ENCODE measurements at places on chromosomes 6 and 20. TPM values are rescaled to one million over a fixed set of nuclear protein-coding genes. Genes with fewer than 3 reads are reported as not detected.

DNA sequence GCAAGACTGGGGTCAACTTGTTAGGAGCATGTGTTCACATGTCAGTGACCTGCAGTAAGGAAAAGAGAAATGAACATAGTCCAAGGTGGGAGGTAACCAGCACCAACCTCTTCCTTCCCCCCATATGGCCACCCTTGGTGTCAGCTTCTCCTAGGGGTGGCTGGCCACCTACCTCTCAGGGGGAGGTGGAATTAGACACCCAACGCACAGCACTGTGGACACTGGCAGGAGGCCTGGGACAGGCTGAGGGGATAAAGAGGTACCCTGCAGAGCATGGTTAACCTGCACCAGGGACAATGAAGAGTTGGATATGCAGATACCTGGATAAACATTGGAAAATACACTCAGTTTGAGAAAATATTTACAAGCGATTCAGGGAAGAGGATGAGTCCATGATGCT is 84.5 kb downstream of the IYD start:
- peak overlapping the region; percentile 39 for H3K27ac ChIP-seq
- no peak overlapping the region for H3K4me3 ChIP-seq
- DNase-seq: no peak
- peaks cover 6% of the 10 kb centered on the region for H3K4me1 ChIP-seq

- no peak overlapping the region for H3K27ac ChIP-seq
- peaks cover 7% of the 10 kb centered on the region for H3K4me1 ChIP-seq
- H3K36me3 ChIP-seq: no peaks in the 10 kb centered on the region
- no peaks in the 10 kb centered on the region for H3K27me3 ChIP-seq
- DNase-seq: no peak
These were observed 10.5 kb downstream of the SNX3 start for GRCh38 chr6:108250240-108250866.

DNA sequence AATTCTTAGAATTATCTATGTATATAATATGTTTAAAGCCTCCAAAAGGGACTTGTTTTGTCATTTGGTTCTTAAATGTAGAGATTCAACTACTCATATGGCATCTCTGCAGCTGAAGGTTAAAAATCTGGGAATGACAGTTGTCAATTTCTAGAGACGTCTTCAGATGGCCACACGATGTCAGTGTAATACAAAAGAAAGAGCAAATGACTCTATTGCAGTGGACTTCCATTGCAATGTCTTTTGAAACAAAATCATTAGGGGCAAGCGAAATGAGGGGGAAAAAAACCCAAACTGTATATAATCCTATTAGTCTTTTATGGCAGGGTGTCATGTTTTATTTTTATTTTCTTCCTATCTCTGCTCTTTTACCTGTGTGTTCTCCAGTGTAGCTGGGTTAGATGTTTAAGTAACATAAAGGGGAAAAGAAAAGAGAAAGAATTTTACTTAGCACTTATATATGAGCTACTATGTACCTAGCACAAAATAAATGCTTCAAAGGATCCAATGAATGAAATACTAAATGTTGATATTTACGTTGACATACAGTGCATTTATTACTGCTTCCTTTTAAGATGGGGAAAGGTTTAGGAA is 26.2 kb downstream of the CCN2 start:
- no peak for DNase-seq
- H3K4me1 ChIP-seq: no peaks in the 10 kb centered on the region
- no peaks in the 10 kb centered on the region for H3K36me3 ChIP-seq
- H3K27ac ChIP-seq: no peak overlapping the region

DNA sequence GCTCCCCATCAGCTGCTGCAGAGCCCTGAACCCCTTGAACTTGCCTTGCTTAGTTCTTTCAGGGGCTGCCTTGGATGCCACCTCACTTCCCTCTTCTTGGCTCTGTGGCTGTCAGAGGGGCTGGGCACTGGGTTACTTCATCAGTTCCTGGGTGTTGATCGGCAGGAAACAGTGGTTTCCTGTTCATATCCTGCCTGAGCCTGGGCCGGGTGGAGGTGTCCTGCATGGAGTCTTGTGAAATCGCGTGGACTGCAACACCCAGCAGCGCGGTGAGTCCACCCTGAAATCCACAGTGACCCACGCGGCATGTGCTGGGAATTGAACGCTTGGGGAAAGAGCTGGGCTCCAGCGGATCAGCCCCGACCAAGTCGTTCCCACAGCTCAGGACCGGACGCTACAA is 97.5 kb downstream of the CDH26 start:
- no peaks in the 10 kb centered on the region for H3K36me3 ChIP-seq
- H3K27me3 ChIP-seq: peaks cover 12% of the 10 kb centered on the region
- peaks cover 37% of the 10 kb centered on the region for H3K4me1 ChIP-seq
- H3K27ac ChIP-seq: peak overlapping the region; percentile 9
- H3K4me3 ChIP-seq: peak overlapping the region; percentile 16

GRCh38 chr20:1177680-1178079 is 7.1 kb downstream of the TMEM74B start:
- no peaks in the 10 kb centered on the region for H3K4me1 ChIP-seq
- no peaks in the 10 kb centered on the region for H3K36me3 ChIP-seq
- DNase-seq: no peak
- H3K27ac ChIP-seq: no peak overlapping the region
- no peak overlapping the region for H3K4me3 ChIP-seq
- no peaks in the 10 kb centered on the region for H3K27me3 ChIP-seq

DNA sequence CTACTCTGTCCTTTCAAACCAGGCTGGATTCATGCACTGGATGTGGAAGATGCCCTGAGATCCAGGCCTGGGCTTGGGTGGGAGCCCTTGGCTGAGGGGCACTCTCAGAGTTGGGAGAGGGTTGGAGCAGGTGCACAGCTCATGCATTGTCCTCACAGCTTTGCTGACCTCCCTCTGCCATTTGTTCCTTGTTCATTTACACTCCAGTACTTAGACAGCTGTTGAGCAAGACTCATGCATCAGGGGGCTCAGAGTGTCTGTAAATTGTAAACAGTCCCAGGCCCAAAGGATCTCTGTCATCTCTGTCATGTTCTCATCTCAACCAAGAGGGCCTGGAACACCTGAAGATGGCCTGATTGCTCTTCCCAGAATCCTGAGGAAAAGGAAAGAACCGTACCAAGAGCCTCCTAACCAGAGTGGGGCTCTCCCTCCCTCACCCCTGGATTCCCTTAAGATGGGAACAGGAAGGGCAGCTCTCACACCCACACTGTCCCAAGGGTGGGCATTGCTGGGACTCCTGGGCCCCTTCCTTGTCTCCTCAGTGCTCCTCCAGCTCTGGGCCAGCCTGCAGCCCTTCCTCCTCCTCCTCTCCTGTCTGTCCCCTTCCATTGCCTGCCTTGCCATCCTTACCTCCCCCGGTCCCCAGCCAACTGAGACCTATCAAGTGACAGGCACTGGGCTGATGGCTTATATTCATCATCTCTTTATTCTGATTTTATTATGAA is 132.9 kb downstream of the FOXO3 start:
- H3K27ac ChIP-seq: no peak overlapping the region
- DNase-seq: no peak
- no peaks in the 10 kb centered on the region for H3K27me3 ChIP-seq
- H3K4me3 ChIP-seq: no peak overlapping the region

DNA sequence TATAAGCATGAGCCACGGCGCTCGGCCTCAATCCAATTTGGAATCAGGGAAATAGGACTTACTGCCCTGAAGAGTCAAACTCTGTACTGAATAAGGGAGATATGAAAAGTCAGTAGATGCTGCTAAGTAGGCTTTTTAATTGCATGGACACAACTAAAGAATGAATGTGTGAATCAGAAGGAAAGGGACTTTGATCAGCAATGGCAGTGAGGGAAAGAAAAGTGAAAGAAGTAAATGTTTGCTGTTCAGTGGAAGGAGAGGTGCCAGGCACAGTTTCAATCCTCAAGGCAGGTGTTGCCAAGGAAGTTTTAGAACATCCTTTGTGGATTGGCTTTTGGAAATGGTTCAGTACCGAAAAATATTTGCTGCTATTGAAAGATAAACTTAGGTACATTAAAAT is 62.2 kb upstream of the GCM1 start:
- no peak overlapping the region for H3K4me3 ChIP-seq
- H3K27me3 ChIP-seq: no peaks in the 10 kb centered on the region
- H3K4me1 ChIP-seq: no peaks in the 10 kb centered on the region

- H3K27ac ChIP-seq: no peak overlapping the region
- DNase-seq: no peak
- H3K36me3 ChIP-seq: no peaks in the 10 kb centered on the region
- no peaks in the 10 kb centered on the region for H3K4me1 ChIP-seq
- no peak overlapping the region for H3K4me3 ChIP-seq
- no peaks in the 10 kb centered on the region for H3K27me3 ChIP-seq
These were observed 11.2 kb downstream of the SLC22A2 start for GRCh38 chr6:160247457-160247883.

- H3K4me1 ChIP-seq: no peaks in the 10 kb centered on the region
- H3K36me3 ChIP-seq: no peaks in the 10 kb centered on the region
- H3K4me3 ChIP-seq: no peak overlapping the region
- no peak overlapping the region for H3K27ac ChIP-seq
- no peaks in the 10 kb centered on the region for H3K27me3 ChIP-seq
These were observed 12.8 kb downstream of the CLDN20 start for GRCh38 chr6:155276638-155277037.

GRCh38 chr6:158643836-158644230 is 710 bp downstream of the DYNLT1 start:
- DNase-seq: no peak
- peaks cover 16% of the 10 kb centered on the region for H3K36me3 ChIP-seq
- H3K27me3 ChIP-seq: no peaks in the 10 kb centered on the region
- H3K27ac ChIP-seq: peak overlapping the region; percentile 99

LRRN4 gene
- total RNA-seq: 76.6 TPM
